Activated naive CD4-positive, alpha-beta T cell treated with anti-CD3 and anti-CD28 coated beads, Interleukin-2, amount 50 U/mL, for 16 hours (primary cell): ENCODE measurements at places on chromosomes 5 and 9.
A peak's percentile ranks its signal among the peaks of the same experiment; 100 is the strongest.

GRCh38 chr9:23659346-23660006, 166.6 kb downstream of the ELAVL2 start:
- DNase-seq: no peak

DNA sequence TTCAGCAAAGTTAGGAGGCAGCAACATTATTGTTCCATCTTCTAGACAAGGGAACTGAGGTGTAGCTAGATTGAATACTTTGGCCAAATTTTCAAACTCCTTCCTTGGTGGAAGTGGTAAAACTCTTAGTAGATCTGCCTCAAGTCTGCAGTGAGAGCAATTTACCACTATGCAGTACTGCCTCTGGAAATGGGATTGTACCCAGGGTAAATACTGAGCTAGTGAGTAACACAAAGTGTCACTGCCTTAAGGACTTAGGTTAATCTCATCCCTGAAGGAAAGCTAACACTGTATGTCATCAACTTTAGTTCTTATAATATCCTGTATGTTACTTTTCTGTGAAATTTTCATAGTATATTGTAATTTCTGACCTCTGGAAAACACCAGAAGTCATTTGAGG, 13.9 kb downstream of the CDH10 start:
- no peak for DNase-seq

DNA sequence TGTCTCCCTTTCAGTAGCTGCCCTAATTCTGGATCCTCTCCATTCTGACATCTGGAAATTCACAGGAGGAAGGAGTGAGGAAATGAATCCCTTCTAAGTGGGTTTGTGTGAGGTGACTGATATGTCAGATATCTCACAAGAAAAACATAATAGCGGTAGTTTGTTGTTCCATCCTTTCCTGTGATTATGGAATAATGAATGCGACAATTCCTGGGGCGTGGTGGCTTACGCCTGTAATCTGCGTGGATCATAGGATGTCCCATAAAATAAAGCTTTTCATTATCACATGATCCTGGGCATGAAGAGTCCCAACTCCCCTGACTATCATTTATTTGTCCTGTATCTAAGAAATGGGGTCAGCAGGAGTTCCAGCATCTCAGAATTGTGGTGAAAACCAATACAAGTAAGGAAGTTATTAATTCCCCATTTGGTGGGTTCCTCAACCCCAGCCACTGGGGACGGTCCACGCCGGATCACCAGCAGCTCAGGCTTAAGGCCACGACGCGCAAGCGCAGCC, 375 bp upstream of the C5orf24 start:
- DNase-seq: no peak

- no peak for DNase-seq
Measured at GRCh38 chr9:109708451-109708945, 71.5 kb upstream of the PALM2AKAP2 start.

- no peak for DNase-seq
Measured at GRCh38 chr5:63170486-63170885, 591.9 kb downstream of the LRRC70 start.

DNA sequence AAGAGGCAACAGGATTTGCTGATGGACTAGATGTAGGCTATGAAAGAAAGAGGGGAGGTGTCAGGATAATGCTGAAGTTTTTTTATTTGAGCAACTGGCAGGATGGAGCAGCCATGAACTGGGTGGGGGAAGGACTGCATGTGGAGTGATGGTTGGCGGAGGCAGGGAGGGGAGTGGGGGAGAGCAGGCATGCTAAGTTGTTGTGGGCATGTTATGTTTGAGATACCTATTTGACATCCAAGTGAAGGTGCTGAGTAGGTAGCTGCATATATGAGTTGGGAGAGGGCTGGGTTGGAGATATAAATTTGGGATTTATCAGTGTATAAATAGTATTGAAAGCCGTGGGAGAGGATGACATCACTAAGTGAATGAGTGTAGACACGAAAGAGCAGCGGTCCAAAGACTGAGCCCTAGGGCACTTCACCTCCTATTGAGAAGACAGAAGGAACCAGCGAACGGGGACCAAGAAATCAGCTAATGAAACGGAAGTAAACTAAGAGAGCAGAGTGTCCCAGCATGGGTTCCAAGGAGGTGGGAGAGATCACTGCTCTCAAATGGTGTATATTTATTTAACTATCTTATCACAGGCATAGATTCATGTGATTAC, 7.4 kb downstream of the BSPRY start:
- DNase-seq: no peak

DNA sequence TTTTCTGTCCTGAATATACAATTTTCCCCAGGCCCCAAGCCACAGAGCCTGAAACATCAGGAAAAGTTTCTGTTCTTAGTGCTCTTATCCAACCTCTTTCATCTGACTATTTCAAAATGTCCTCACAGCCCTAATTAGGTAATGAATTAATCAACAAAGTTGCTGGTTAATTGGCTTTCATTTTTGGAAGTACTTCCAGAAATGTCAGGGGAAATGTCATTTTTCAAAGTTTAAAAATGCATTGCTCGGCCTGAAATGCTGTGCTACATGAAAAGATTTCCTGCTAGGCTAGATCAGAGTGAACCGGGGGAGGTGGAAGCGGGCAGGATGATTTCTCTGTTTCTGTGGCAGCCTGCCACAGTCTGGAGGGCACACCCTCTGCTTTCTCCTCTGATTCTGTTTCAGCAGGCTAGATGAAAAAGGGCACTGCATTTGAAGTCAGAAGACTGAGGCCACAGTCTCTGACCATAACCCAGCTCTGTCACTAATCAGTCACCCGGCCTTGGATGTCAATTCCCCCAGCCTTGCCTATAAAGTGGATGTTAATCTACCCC, 55.9 kb upstream of the BARX1 start:
- DNase-seq: no peak

- DNase-seq: no peak
Measured at GRCh38 chr9:132957805-132958204, 13.4 kb upstream of the TSC1 start.

DNA sequence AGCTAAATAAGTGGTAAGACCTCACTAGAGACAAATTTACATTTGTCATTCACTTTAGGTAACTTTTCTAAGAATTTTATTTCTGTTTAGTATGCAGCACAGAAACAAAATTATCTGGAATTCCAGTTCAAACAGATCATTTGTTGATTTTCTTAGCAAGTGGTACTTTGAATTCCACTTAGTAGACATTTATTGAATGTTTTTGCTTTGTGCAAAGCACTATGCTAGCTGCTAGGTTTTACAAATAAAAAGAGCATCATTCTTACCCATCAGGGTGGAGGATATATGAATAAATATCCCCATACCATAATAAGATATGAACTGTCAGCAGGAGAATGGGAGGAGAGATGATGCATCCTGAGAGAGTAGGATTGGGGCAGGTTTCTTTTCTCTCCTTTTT, 35.4 kb downstream of the GNG10 start:
- no peak for DNase-seq

- no peak for DNase-seq
Measured at GRCh38 chr5:89930591-89931392, 478.8 kb downstream of the CETN3 start.

- DNase-seq: no peak
Measured at GRCh38 chr9:136026266-136026942, 65.2 kb upstream of the UBAC1 start.

DNA sequence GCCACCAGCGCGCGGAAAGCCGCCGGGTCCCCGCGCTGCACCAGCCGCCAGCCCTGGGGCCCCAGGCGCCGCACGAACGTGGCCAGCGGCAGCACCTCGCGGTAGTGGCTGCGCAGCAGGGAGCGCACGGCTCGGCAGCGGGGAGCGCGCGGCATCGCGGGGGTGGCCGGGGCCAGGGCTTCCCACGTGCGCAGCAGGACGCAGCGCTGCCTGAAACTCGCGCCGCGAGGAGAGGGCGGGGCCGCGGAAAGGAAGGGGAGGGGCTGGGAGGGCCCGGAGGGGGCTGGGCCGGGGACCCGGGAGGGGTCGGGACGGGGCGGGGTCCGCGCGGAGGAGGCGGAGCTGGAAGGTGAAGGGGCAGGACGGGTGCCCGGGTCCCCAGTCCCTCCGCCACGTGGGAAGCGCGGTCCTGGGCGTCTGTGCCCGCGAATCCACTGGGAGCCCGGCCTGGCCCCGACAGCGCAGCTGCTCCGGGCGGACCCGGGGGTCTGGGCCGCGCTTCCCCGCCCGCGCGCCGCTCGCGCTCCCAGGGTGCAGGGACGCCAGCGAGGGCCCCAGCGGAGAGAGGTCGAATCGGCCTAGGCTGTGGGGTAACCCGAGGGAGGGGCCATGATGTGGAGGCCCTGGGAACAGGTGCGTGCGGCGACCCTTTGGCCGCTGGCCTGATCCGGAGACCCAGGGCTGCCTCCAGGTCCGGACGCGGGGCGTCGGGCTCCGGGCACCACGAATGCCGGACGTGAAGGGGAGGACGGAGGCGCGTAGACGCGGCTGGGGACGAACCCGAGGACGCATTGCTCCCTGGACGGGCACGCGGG, at the start of gene TERT:
Gene TERT, minus strand, starts transcription at position 234 of the 815 bp plus-strand sequence. Its CDS starts 79 bp downstream, at position 155.
- DNase-seq: peak; percentile 90

DNA sequence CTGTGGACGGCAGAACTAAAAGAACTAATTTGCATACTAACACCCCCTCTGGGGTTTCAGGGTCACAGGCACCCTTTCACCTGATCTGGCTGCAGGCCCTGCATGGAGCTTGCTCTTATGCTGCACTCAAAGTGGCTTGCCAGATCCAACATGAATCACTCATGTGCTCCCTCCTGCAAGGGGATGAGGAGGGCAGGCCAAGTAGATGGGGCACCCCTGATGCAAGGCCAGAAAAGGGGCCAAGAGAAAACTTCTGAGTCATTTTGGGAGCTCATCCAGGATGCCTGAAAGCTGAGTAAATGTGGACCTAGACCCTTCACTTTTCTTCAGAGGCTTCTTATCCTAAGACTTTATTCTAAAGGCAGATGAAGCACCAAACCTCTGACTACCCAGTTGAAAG, 558.5 kb upstream of the PTGER4 start:
- DNase-seq: no peak

- no peak for DNase-seq
Measured at GRCh38 chr9:108035487-108035886, 545.9 kb upstream of the KLF4 start.

- no peak for DNase-seq
Measured at GRCh38 chr5:66722686-66723085, 126.5 kb downstream of the MAST4 start.

- DNase-seq: no peak
Measured at GRCh38 chr9:116817762-116818161, 130.7 kb downstream of the TRIM32 start.

GRCh38 chr9:130664251-130665028, at the start of gene PRDM12:
Gene PRDM12 (plus strand): TSS chr9:130664594. CDS start chr9:130664654, 60 bp downstream.
- no peak for DNase-seq

- no peak for DNase-seq
Measured at GRCh38 chr5:6675784-6676491, 37.3 kb upstream of the TENT4A start.

- no peak for DNase-seq
Measured at GRCh38 chr9:79572032-79572607, 355 bp downstream of the TLE4 start.

GRCh38 chr5:138469540-138470321, 4.5 kb downstream of the EGR1 start:
- no peak for DNase-seq

DNA sequence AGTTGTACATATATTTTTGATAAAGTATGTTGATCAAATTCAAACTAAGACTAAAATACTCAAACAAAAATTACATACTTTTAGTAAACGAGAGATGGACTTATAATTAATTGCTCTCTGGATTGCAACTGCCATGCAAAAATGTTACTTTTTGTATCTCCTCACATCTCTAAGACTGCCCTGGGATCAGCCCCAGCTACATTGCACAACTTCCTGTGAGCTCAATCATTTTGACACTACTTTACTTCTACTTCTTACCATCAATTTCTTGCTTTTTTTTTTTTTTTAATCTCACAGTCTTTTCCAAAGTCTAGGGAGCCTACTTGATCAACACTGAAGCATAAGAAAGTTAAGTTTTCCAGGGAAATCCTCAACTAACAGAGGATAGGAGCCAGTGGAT, 506.0 kb upstream of the CDH10 start:
- no peak for DNase-seq

GRCh38 chr5:208449-209114, 9.4 kb downstream of the CCDC127 start:
- DNase-seq: no peak

GRCh38 chr5:18216729-18217128, 582.5 kb downstream of the TAF11L14 start:
- DNase-seq: no peak

DNA sequence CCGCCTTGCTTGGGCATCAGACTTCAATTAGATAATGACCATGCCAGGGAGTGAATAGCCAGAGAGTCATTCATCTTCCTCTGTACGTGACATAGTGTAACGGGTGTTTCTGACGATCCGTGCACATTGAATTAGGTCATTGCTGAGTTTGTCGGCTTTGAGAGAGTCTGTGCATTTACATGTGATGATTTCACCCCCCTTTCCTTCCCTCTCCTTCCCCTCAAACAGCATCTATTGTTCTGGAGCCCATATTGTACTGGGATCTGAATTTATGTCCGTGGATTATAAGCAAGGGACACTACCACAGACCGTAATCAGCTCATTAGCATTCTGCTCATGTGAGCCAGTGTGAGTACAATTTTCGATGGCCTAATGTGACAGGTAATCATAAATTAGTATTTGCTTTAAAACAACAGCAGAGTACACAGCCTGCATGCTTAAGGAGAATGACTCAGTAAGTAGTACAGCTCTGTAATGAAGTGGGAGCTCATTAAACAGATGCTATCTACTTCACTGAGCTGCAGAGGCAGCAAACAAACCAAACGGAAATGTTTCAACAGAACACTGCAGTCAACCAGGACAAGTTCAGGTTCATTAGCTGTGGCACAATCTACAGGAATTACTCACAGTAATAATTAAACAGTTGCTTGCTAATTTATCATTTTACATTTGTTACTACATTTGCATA, 302.1 kb downstream of the CSNK1G3 start:
- no peak for DNase-seq

DNA sequence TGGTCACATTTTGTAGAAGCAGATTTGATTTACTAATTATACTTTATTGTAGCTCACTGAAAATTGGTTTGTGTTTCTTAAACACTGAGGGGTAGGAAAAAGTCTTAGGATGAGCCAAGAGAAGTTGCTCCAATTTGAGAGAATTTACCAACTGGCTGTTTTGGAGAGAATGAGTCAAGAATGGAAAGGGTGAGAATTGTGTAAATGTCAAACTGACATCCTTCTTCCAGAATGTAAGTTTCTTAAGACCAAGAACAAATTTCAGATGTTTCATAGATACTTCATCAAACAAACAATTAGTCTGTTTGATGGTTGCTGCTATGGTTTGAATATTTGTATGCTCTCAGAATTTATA, 106.2 kb upstream of the TXNDC8 start:
- DNase-seq: no peak

DNA sequence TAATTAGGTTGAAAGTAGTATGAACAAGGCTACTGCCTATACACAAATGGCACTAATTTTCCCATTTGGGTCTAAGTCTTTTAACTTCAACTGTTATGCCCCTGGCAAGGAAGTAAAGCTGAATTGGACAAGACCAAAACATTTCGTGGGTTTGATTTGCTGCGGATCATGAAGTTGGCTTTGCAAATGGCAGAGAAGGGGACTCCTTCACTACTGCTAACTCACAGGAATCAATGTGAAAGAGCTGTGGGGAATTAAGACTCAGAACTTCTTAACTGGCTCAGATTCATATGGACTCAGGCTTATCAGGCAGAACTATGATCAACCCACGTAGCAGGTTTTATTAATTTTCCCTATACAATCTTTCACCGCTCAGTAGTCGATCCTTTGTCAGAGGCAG, 73.8 kb upstream of the IFNE start:
- DNase-seq: no peak
